ENCODE measurements at places on chromosomes 6 and 20. TPM values are rescaled to one million over a fixed set of nuclear protein-coding genes. Genes with fewer than 3 reads are reported as not detected.

GRCh38 chr6:160882006-160882405, 109.6 kb upstream of the MAP3K4 start:
- no peaks in the 10 kb centered on the region for H3K36me3 ChIP-seq
- no peaks in the 10 kb centered on the region for H3K4me1 ChIP-seq
- no peak for DNase-seq
- no peaks in the 10 kb centered on the region for H3K27me3 ChIP-seq
- no peak overlapping the region for H3K27ac ChIP-seq

GRCh38 chr6:160735523-160735922, 33.5 kb downstream of the PLG start:
- no peak overlapping the region for H3K27ac ChIP-seq
- H3K36me3 ChIP-seq: no peaks in the 10 kb centered on the region
- no peaks in the 10 kb centered on the region for H3K27me3 ChIP-seq
- H3K4me1 ChIP-seq: no peaks in the 10 kb centered on the region
- no peak overlapping the region for H3K4me3 ChIP-seq
- no peak for DNase-seq

GRCh38 chr20:62631336-62632308, 10.7 kb upstream of the SLCO4A1 start:
- H3K27me3 ChIP-seq: no peaks in the 10 kb centered on the region
- H3K27ac ChIP-seq: no peak overlapping the region
- H3K4me1 ChIP-seq: no peaks in the 10 kb centered on the region
- H3K4me3 ChIP-seq: no peak overlapping the region
- no peak for DNase-seq
- no peaks in the 10 kb centered on the region for H3K36me3 ChIP-seq

GRCh38 chr20:9884061-9884460, 45.2 kb upstream of the PAK5 start:
- no peaks in the 10 kb centered on the region for H3K36me3 ChIP-seq
- H3K4me1 ChIP-seq: no peaks in the 10 kb centered on the region
- DNase-seq: no peak
- no peak overlapping the region for H3K4me3 ChIP-seq
- no peaks in the 10 kb centered on the region for H3K27me3 ChIP-seq

GRCh38 chr20:39795401-39796272, 833.5 kb downstream of the DHX35 start:
- no peak for DNase-seq
- H3K36me3 ChIP-seq: no peaks in the 10 kb centered on the region
- H3K27ac ChIP-seq: no peak overlapping the region

DNA sequence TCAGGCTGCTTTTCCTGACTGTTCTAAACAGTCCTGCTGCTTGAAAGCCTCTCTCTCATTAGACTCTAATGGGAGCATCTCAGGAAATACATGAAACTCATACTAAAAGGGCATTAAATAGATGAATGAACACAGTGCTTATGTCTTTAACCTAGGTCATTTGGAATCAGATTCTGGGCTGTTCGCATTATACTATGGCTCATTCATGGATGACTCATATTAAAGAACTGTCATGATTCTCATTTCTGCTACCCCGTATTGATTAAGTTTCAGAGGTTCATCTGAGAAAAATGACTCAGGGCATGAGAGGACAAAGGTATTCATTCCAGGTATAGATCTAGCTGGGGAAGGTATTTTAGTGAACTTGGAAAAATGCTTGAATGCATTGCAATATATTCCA, 335.5 kb downstream of the GJA1 start:
- no peak overlapping the region for H3K27ac ChIP-seq
- no peaks in the 10 kb centered on the region for H3K4me1 ChIP-seq
- no peaks in the 10 kb centered on the region for H3K27me3 ChIP-seq
- H3K36me3 ChIP-seq: no peaks in the 10 kb centered on the region
- DNase-seq: no peak
- no peak overlapping the region for H3K4me3 ChIP-seq

DNA sequence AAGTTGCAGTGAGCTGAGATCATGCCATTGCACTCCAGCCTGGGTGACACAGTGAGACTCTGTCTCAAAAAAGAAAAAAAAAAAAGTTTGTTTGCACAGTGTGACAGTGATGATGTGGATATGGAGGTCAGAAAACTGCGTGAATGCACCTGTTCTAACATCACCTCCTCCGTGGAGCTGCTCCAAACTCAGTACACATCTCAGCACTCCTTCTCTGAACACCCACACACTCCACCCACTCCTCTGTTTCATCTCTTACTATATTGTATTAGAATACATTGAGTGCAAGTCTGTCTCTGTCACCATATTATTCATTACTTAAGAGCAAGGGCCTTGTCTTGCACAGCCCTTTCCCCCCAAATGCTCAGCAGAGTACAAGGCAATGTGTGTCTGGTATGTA, 51.5 kb upstream of the ENPP4 start:
- no peaks in the 10 kb centered on the region for H3K36me3 ChIP-seq
- H3K27ac ChIP-seq: no peak overlapping the region

The ZNF165 gene
- total RNA-seq: 1.4 TPM

GRCh38 chr20:54980103-54980960, 504.9 kb downstream of the DOK5 start:
- no peak overlapping the region for H3K4me3 ChIP-seq
- H3K27me3 ChIP-seq: no peaks in the 10 kb centered on the region
- no peaks in the 10 kb centered on the region for H3K36me3 ChIP-seq
- H3K27ac ChIP-seq: no peak overlapping the region

DNA sequence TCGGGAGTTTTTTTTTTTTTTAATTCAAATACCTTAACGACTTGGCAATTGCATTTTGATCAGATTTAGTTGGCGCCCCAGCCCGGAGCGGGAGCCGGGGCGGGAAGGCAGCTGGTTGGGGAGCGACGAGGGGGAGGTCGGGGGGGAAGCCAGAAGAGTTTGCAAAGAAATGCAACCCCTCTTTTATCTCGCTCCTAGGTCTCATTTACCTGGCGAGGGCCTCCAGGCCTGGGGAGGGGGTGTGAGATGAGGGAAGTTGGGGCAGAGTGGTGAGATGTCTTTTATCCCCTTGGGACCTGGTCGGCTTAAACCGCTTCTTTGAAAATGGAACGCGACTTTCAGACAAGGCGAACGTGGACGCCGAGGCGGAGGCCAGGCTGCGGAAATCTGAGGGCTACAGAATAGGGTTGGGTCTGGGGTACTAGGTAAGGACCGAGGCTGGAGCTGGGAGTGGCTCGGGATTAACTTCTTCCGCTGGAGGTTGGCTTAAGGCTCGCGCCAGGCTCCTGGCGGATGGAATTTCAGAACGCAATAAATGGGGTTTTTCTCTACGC, 40.3 kb downstream of the NCR2 start:
- no peak for DNase-seq
- H3K4me1 ChIP-seq: peaks cover 35% of the 10 kb centered on the region
- H3K27me3 ChIP-seq: peaks cover 43% of the 10 kb centered on the region
- no peak overlapping the region for H3K27ac ChIP-seq
- H3K36me3 ChIP-seq: no peaks in the 10 kb centered on the region
